Upper lobe of left lung (tissue), 6 donors: ENCODE measurements at places on chromosomes 6 and 20. TPM values are rescaled to one million over a fixed set of nuclear protein-coding genes. Genes with fewer than 3 reads are reported as not detected.
A peak's percentile ranks its signal among the peaks of the same experiment; 100 is the strongest.

WFDC10B gene
- total RNA-seq: not detected

GRCh38 chr6:31767096-31767645 lies 4.7 kb downstream of the SAPCD1 start:
- no peak overlapping the region for H3K4me3 ChIP-seq
- H3K36me3 ChIP-seq: no peaks in the 10 kb centered on the region
- peaks cover 9% of the 10 kb centered on the region for H3K4me1 ChIP-seq
- no peak for DNase-seq
- H3K27me3 ChIP-seq: no peaks in the 10 kb centered on the region

GRCh38 chr6:35469751-35470662 lies 1.8 kb downstream of the RPL10A start:
- peak overlapping the region; percentile 72 for H3K4me3 ChIP-seq
- H3K27ac ChIP-seq: peak overlapping the region; percentile 93
- H3K36me3 ChIP-seq: peaks cover 34% of the 10 kb centered on the region
- no peaks in the 10 kb centered on the region for H3K27me3 ChIP-seq
- no peak for DNase-seq

AGPAT1 gene
- total RNA-seq: 34.1 TPM

CLPSL1 gene
- total RNA-seq: not detected

- no peaks in the 10 kb centered on the region for H3K27me3 ChIP-seq
- no peaks in the 10 kb centered on the region for H3K4me1 ChIP-seq
- H3K27ac ChIP-seq: no peak overlapping the region
- DNase-seq: no peak
Measured at GRCh38 chr6:156193381-156193780, 583.8 kb upstream of the ARID1B start.

- no peak for DNase-seq
- H3K4me1 ChIP-seq: peaks cover 15% of the 10 kb centered on the region
Measured at GRCh38 chr20:22590662-22591061, 6.3 kb upstream of the FOXA2 start.

DNA sequence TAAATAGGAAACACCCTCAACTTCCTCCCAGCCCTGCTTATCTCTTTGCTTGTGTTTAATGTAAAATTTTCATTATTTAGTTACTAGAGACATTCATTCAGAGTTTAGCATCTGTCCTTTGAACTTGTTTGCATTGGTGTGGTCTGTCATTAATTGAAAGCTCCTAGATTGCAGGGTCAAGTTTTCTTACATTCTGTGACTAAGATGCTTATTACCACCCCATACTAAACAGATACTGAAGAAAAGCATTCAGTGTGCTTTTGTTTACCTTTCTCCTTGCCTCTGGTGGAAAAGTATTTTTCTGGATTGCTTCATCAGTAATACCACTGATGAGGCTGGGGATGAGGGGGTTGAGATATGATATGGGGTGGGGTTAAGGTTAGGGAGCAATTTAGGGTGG lies 199.0 kb downstream of the SAMD5 start:
- no peaks in the 10 kb centered on the region for H3K36me3 ChIP-seq
- no peak for DNase-seq
- no peak overlapping the region for H3K27ac ChIP-seq
- no peaks in the 10 kb centered on the region for H3K27me3 ChIP-seq
- no peak overlapping the region for H3K4me3 ChIP-seq
- peaks cover 8% of the 10 kb centered on the region for H3K4me1 ChIP-seq

DNA sequence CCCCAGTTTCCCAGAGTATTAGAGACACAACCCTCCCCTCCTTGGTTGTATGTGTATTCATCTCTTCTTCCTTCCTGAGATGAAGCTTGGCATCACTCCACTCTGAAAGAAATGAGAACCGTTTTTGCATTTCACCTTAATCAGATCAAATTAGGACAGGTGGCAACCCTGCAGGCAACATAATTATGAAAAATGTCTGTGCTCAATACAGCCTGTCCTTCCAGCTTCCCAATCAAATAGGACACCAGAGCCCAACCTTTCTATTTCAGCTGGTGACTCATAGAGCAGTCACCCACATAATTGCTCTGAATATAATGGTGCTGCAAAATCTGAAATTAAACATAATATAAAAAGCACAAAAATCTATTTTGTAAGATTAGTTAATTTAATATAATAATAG lies 310.2 kb upstream of the AGPAT4 start:
- no peak overlapping the region for H3K27ac ChIP-seq
- DNase-seq: no peak
- no peaks in the 10 kb centered on the region for H3K4me1 ChIP-seq
- no peak overlapping the region for H3K4me3 ChIP-seq
- H3K27me3 ChIP-seq: no peaks in the 10 kb centered on the region

DNA sequence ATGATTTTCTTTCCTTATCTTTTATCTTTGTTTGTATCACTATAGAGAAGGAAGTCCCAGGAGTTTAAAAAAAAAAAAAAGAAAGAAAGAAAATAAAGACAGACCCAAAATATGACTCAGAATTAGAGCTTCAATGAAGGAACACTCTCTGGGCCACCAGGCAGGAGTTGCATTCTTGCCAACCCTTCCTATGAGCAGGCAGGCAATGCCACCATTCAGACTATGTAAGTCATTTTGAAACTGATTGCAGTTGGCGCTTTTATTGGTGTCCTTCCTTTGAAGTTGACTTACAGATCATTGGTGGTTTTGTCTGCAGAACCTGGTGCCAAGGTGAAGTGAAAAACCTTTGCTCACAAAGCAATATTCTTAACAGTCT lies 50.3 kb downstream of the MYB start:
- no peak overlapping the region for H3K4me3 ChIP-seq
- H3K4me1 ChIP-seq: no peaks in the 10 kb centered on the region
- no peaks in the 10 kb centered on the region for H3K36me3 ChIP-seq
- H3K27ac ChIP-seq: no peak overlapping the region

- H3K36me3 ChIP-seq: no peaks in the 10 kb centered on the region
- H3K4me3 ChIP-seq: no peak overlapping the region
- no peaks in the 10 kb centered on the region for H3K4me1 ChIP-seq
Measured at GRCh38 chr6:146860583-146860982, 261.8 kb downstream of the ADGB start.

DZANK1 gene
- total RNA-seq: 5.9 TPM

DNA sequence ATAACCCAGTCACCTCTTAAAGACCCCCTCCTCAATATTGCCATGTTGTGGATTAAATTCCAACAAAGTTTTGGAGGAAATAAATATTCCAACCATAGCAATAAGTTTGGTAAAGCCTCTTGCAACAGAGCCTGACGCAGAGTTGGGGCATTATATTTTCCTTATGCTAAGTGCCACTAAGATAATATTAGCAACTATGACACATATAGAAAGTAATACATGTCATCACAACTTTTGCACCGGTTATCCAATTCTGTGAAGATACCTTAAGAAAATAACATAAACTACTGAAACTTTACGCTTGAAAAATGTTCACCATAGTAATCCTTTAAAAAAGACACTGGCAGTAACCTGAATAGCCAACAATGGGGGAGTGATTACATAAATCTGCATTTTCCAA lies 52.2 kb upstream of the TRERF1 start:
- no peak overlapping the region for H3K27ac ChIP-seq
- H3K4me3 ChIP-seq: no peak overlapping the region

UQCC2 gene
- total RNA-seq: 25.7 TPM

FOXF2 gene
- total RNA-seq: 11.3 TPM

GRCh38 chr6:21707524-21708319 lies 114.2 kb downstream of the SOX4 start:
- no peaks in the 10 kb centered on the region for H3K27me3 ChIP-seq
- no peak for DNase-seq
- H3K27ac ChIP-seq: no peak overlapping the region
- H3K36me3 ChIP-seq: no peaks in the 10 kb centered on the region

DNA sequence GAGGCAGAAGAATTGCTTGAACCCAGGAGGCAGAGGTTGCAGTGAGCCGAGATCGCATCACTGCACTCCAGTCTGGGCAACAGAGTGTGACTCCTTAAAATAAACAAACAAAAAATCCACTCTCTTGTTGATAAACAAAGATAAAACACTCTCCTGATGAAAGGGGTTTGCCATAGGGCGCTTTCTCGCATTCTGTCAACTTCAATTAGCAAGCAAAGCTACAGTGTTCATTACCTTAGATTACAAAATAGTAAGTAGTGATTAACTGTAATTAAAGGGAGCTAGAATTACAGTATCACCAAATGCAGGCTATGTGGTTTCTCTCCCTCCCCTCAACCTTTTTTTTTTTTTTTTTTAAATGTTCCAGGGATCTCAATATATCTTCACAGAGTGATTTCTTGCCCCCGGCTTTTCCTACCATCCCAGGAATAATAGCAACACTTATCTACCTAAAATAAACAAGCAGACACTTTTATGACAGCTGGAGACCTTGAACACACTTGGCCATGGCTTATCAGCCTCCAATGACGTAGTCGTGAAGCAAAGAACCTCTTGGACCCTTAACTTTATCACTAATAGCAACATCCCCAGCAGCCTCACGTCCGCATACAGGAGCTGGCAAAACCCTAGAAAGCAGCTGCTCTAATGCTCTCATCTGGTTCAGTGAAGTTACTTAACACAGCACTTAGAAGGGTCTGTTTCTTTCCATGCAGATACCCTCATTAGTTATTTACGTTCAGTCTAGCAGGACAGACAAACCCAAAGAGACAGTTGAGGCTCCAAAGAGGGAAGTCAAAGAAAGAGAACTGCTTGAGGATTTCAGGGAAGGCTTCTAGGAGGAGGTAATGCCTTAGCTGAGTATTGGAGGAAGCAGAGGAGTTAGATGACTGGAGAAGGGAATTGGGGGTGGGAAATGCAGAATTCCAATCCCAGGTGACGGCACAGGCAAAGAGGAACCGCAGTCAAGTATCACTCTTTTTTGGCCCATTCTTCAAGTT lies 37.9 kb upstream of the NEDD9 start:
- no peaks in the 10 kb centered on the region for H3K27me3 ChIP-seq
- H3K4me3 ChIP-seq: no peak overlapping the region
- H3K27ac ChIP-seq: peak overlapping the region; percentile 74

GRCh38 chr20:19779634-19780033 lies 21.6 kb downstream of the RIN2 start:
- H3K36me3 ChIP-seq: no peaks in the 10 kb centered on the region
- DNase-seq: no peak
- no peak overlapping the region for H3K27ac ChIP-seq
- no peak overlapping the region for H3K4me3 ChIP-seq
- H3K27me3 ChIP-seq: no peaks in the 10 kb centered on the region

C6orf118 gene
- 6.7 TPM for total RNA-seq

GRCh38 chr6:78599526-78599925 lies 267.8 kb upstream of the IRAK1BP1 start:
- H3K36me3 ChIP-seq: no peaks in the 10 kb centered on the region
- H3K27ac ChIP-seq: no peak overlapping the region
- H3K4me1 ChIP-seq: no peaks in the 10 kb centered on the region
- no peaks in the 10 kb centered on the region for H3K27me3 ChIP-seq
- DNase-seq: no peak

C20orf141 gene
- not detected for total RNA-seq

DNA sequence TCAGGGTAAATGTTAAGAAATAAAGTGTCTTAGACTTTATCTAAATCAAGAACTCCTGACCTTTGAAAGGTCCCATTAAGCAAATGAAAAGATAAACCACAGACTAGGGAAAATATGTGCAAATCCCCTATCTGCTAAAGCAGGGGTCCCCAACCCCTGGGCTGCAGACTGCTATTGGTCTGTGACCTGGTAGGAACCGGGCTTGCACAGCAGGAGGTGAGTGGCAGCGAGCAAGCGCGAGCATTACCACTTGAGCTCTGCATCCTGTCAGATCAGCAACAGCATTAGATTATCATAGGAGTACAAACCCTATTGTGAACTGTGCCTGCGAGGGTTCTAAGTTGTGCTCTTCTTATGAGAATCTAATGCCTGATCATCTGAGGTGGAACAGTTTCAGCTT lies 42.4 kb downstream of the LCA5 start:
- H3K27ac ChIP-seq: no peak overlapping the region
- no peak for DNase-seq
- no peaks in the 10 kb centered on the region for H3K4me1 ChIP-seq
- peaks cover 9% of the 10 kb centered on the region for H3K36me3 ChIP-seq
- no peak overlapping the region for H3K4me3 ChIP-seq
